ENCODE measurements at places on chromosomes 2 and 18.

- no peak for DNase-seq
Observed at GRCh38 chr2:108189316-108189715, 50.5 kb upstream of the SULT1C3 start.

- no peak for DNase-seq
Observed at GRCh38 chr2:227150222-227150936, 13.6 kb downstream of the COL4A4 start.

DNA sequence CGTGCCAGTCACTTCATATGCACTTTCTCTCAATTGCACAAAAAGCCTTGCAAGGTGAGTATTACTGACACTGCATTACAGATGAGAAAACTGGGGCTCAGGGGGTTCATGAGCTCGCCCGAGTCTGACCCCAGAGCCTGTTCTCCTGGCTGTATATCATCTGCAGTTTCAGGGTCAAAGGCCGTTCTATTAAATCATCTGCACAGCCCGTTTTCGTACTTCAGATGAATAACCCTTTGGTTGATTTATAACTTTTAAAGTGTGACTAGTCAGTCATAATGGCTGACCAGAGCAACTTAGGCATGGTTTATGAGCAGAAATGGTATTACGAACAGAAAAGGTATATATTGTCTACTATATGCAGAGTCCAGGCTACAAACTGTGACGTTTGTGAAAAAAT lies 35.3 kb upstream of the NPAS2 start:
- no peak for DNase-seq

DNA sequence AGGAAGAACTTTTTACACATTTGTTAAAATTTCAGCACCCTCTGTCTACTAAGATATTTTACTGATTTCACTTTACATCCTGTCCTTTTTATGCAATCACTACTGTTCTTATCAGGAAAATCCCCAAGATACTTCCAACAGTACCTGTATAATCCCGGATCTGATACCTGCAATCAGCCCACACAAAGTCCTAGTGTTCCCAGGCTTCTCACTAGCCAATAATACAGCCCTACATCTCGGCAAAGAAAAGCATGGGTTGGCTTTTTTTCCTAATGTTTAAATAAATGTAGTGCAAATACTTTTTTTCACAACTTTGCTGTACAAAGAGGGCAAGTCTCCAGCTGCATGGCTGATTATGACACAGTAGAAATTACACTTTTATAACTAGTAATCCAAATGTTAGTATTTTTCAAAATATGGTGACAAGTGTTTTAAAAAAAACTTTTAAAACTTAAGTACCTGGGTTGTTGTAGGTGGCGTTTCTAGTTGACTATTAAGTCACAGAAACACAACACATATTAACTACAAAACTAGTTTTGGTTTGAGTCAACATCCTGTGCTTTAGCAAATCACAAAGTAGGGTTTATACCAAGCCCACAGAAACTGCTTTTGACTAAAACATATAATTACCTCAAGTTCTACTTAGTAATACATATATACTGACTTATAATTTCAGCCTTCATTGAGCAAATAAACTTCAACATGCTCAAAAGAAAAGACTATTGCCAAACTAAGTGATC lies 19.5 kb downstream of the CNOT11 start:
- DNase-seq = no peak

GRCh38 chr2:120702061-120702460 lies 33.6 kb upstream of the GLI2 start:
- no peak for DNase-seq

DNA sequence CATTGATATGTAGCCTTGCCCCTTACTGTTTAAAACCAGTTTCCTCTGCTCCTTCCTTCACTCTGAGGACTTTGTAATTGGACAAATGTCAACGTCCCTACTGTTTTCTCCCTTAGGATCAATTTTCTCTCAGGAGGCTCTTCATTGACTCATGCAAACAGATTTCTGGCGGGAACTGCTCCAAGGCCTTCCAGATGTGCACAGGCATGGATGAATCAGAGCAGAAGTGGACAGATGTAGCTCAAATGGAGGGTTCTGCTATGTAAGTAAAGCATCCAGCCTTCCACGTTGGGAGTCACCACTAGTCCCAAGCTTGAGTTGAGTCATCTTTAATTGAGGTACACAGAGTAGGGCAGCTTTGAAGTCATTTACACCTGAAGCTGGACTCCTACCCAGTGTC lies 34.1 kb upstream of the ZDBF2 start:
- no peak for DNase-seq

GRCh38 chr2:60520151-60520876 lies 33.1 kb downstream of the BCL11A start:
- no peak for DNase-seq

DNA sequence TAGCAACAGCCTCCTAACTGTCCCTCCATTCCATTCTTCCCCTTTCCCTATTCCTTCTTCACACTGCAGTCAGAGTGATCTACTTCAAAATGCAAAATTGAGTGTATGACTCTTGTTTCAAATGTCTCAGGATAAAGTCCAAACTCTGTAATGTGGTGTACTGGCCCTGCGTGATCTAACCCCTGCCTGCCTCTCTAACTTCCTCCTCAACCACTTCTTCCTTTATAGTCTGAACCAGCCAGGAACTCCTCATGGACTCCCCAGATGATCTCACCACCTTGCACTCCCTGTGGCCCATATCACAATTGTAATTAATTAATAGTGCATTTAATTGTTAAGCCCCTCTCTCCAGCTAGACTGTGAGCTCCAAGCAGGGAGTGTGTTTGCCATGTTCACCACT lies 3.1 kb upstream of the B3GNT2 start:
- no peak for DNase-seq

DNA sequence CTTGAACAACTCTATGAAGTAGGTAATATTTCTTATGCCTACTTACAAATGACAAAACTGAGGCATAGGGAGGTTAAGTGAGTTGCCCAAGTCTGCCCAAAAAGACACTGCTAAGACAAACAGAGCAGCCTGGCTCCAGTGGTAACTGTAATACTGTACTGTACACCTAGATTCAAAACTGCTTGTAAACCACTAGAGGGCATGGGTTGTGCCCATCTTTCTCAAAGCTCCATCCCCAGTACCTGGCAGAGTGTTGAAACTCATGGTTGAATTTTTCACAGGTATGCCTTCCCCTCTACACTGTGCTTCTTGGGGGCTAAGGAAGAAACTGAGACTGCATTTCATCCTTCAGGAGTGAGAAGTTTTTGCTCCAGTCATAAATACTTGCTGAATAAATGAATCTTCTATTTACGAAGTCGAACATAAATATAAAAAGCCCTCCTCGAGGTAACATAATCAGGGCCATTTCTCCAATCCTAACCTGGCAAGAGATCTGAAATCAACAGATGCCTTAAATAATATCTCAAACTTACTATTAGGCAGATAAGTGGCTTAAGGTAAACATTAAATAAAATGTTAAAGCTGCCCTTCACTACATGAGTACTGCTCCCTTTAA lies 2.0 kb downstream of the PPP4R1 start:
- DNase-seq = no peak
